ENCODE measurements at places on chromosomes 1 and 21.

GRCh38 chr1:2170211-2170610, 24.4 kb downstream of the FAAP20 start:
- DNase-seq, result peak; percentile 32

- no peak for DNase-seq
Measured at GRCh38 chr1:194215448-194215847, 1029.0 kb upstream of the B3GALT2 start.

DNA sequence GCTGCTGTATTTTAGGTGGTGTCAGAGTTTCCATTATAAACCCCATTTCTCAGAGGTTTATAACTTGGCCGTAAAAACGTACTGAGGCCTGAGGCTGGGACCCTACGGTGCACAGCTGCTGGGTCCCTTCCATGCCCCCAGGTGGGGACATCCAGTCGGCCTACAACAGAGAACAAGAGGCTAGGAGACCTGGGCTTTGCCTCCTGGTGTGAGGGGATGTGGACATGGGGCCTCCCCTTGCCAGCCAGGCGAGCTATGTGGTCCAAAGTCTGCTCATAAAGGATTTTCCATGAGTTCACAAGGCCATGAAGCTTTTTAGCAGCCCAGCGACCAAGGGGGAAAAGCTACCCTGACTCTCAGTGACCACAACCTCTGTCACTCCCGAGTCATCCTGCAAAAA, 261.5 kb upstream of the VAMP3 start:
- no peak for DNase-seq

DNA sequence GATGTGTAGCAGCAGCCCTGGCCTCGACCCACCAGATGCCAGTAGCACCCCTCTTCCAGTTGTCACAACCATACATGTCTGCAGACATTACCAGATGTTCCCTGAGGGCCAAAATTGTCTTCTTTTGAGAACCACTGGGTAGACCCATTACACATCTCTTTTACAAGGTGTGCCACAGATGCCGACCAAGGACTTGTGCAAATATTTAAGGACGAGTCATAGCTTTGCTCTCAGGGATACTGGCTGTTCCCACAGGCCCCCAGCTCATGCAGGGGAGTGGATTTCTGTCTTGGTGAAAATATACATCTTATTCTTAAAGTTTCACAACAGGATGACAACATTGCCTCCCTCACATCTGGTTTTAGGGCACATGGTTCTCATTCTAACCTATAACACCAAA, 59.4 kb upstream of the ZBTB18 start:
- no peak for DNase-seq

- peak; percentile 74 for DNase-seq
Measured at GRCh38 chr1:27658951-27659496, 13.0 kb downstream of the IFI6 start.

- no peak for DNase-seq
Measured at GRCh38 chr21:45419162-45419561, 14.2 kb downstream of the COL18A1 start.

DNA sequence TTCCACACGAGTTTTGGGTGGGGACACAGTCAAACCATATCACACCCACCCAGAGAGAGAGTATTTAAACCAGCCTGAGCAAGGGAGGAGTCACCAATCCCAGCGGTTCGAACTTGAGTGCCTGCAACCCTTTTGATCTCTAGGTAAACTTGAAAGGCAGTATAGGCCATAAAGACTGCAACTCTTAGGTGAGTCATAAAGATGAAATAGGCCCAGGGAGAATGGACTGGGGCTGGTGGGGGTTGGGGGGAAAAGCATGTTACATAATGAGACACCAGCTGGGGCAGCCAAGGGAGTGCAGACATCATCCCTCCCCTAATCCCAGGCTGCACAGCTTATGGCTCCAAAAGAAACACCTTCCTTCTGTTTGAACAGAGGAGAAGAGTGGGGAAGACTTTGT, 99.8 kb upstream of the LHX8 start:
- DNase-seq, result no peak

DNA sequence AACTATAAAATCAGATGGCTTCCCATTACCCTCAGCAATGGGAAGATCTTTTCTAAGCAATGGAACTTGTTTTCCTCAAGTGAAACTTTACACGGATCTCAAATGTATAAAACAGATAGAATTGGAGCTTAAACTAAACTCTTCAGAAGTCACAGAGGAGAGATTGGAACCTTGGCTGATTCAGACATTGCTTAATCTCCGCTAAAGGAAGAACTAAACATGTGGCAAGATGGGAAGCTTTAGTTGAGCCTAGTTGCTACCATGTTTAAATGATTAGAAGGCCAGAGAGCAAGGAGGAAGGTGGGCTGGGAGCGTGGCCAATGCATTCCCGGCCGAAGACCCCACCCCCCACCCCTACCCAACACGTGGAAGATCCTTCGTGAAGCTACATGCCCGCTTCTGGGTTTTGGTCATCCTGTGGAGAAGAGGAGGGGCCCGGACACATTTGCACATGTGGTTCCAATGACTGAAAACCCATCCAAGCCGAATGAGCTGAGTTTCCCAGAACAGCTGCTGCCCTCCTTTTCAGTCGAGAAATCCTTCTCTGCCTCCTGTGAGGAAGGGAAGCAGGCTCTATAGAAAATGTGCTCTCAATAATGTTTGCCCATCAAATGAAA, 164.3 kb downstream of the MIS18A start:
- no peak for DNase-seq

GRCh38 chr21:43826623-43826974, 37.2 kb downstream of the RRP1 start:
- no peak for DNase-seq

- no peak for DNase-seq
Measured at GRCh38 chr1:117029685-117030084, 28.1 kb downstream of the CD101 start.

GRCh38 chr21:35222541-35222941, 173.4 kb upstream of the RUNX1 start:
- no peak for DNase-seq

DNA sequence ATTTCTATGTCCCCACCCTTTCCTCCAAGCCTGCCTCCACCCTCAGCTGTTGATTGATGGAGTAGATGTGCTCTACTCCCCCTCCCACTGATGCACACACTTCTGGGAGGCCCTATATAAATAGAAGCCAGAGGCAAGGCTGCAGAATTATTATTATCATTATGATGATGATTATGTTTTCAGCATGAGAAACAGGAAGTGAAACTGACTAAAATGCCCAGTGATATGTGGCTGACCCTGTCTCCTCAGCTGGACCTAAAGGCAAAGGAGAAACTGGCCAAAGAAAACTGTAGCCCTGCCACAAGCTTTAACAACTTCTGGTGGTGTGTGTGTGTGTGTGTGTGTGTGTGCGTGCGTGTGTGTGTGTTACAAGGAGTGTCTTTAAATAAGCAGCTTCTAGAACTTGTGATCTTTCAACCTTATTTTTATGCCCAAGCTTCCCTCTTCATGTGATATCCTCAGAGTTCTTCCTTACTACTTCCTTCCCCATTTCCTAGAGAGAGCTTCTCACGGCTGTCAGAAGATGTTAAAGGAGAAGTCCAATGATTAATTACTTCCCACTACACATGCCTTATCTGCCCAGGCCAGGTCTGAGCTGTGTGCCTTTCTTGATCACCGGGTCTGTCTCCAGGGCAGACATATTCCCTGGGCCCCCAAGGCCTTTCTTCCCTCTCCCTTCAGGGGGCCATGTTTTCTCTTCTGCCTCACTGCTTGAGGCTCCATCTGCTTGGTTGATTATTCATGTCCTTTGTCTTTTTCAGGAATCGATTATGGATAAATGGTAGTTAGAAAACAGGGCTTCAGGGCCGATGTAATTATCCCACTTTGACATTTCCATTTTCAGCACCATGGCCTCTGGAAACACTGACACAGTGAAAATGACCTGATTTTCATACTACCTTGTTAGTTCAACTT, 11.6 kb upstream of the MAPKAPK2 start:
- peak; percentile 74 for DNase-seq

GRCh38 chr1:31955917-31956736, 18.0 kb upstream of the PTP4A2 start:
- DNase-seq, result peak; percentile 100

DNA sequence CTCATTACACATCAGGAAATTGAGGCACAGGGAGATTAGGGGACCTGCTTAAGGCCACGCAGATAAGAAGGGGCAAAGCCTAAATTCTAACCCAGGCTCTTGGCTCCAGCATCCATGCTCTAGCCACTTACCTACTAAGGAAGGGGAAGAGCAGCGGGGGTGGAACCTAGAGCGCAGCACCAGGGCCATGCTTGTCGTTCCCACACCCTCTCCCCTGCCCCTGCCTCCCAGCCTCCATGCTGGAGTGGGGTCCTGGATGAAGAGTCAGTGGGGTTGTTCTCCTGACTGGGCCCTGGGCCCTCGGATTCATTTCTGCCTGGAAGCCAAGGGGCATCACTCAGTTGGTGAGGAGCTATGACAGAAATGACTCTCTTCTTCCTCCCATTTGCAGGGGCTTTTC, 133.3 kb downstream of the FOXD2 start:
- DNase-seq, result no peak

DNA sequence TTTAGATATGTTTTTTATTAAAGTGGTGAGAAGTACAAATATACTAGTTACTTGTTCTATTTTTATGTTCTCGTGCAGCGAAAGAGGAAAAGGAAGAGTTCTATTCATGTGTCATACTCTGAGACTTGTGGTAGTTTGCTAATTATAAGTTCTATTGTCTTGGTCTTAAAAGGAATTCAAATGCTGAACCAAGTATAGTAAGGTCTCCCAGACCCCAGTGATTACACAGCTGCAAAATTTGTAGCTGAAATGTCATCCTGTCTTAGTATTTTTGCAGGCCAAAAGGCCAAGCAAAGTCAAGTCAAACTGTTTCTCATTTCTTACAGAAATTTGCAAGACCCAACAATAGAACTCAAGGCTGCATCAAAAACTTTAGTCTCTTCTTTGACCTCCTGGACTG, 268.7 kb downstream of the CHRM3 start:
- no peak for DNase-seq

GRCh38 chr1:45535988-45536766, 14.4 kb upstream of the AKR1A1 start:
- no peak for DNase-seq

DNA sequence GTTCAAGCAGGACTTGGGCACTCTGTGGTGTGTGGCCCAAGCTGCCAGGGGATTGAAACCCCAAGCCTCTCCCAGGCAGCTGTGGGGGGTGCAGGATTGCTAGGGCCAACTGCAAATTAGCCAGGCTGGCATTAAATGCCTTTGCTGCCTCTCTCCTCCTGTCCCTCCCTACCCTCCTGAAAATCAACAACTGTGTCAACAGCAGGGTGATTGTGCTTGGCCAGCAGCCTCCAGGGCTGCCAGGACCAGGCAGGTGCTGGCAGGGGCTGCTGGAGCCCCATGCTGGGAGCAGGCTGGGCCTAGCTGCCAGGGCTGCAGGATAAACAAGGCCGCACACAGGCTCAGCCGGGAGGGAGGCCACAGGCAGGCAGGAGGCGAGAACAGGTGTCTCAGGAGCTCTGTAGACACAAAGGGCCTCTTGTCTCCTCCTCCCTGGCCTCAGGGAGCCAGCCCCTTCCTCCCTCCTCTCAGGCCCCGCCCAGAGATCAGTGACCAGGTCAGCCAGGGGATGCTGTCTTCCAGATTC, 11.4 kb downstream of the SOX13 start:
- no peak for DNase-seq

DNA sequence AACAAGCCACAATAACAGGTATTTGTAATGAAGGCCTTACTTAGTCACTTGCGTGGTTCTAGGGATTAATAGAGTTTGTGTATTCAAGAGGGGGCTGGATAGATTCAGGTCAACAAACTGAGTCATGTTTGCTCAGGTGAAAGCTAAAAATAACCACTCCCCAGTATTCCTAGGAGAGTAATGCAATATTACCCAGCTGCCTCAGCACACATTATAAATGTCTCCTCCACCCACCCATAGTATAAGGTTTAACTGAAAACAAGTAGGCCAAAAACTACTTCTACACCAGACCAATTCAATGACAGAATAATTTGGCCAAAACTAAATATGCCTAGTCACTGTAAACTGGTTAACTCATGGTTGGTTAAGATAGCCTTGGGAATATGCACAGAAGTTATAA, 34.4 kb downstream of the WLS start:
- no peak for DNase-seq

DNA sequence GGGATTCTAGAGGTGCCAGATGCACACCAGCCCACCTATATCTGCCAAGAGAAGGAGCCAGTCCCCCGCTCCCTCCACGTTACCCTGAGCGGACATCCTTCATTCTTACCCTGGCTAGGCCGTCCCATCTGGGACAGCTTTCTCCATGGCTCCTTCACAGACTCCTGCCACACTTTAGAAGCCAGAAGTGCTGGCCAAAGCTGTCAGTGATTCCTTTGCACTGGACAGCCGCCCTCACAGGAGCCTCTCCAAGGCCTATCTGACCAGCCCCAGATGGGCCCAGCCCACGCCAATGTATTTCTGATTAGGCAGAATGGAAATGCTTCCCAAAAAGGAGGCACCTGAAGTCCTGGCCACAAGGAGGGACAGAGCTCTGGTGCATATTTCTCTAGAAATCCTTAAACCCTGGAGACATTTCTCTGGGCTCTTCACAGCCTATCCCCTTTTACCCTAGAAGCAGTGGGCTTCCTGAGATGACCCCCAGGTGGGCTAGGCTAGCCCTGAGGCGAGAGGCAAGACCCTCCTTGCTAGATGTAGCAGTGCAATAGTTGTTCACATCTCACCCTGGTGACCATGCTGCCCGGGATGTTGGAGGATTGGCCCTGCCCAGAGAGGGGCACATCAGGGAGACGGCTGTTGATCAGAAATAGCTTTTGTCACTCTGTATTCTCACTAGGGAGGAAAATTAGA, 44.1 kb downstream of the RASSF5 start:
- DNase-seq, result peak; percentile 52

GRCh38 chr1:32073299-32074229, 825 bp downstream of the TMEM39B start:
- no peak for DNase-seq

DNA sequence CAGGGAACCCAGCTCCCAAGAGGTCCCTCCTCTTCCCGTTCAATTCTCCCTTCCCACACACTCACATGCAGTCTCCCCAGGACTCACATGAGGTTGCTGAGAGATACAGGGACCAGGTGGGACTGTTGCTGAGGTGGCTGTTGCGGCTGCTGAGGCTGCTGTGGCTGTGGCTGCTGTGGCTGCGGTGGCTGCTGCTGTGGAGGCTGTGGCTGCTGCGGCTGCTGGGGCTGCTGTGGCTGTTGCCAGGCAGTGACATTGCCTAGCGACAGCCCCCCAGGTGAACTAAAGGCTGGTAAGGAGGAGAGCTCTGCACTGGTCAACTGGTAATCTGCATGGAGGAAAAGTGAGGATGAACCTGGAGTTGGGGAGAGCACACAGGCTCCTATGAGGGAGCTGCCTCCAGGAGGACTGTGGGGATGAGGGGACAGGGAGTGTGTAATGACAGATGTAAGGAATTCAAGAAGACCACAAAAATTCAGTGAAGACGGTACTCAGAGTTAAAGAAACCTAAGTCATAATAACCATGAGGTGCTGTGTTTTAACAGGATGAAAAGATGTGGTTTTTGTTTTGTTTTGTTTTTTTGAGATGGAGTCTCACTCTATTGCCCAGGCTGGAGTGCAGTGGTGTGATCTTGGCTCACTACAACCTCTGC, 31.8 kb downstream of the MEF2D start:
- no peak for DNase-seq
